GM12878 (cell line): ENCODE measurements at places on chromosomes 1 and 21. TPM values are rescaled to one million over a fixed set of nuclear protein-coding genes. Genes with fewer than 3 reads are reported as not detected.

- no peak for DNase-seq
- no peaks in the 10 kb centered on the region for H3K27me3 ChIP-seq
- H3K4me3 ChIP-seq, result no peak overlapping the region
- no peak overlapping the region for H3K27ac ChIP-seq
These were observed 4.6 kb downstream of the JUN start for GRCh38 chr1:58779059-58779754.

Gene SERINC2
- total RNA-seq, result 0.54 and 0.82 TPM in 2 replicates

DNA sequence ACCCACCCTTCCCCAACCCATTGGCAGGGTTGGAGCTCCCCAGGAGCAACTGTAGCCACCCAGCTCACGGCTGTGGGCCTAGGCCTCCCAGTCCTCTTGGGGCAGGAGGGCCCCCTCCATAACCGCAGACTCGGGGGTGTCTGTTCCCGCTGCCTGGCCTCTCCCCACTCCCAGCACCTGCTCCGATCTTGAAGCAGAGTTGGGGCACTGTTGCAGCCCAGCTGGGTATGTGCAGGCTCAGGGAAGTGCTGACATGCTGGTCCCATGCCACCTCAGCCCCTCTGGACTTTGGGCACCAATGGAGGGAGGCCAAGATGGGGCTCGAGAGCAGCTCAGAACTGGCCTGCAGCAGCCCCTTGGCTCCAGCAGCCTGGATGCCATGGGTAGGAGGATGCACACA, 54.8 kb upstream of the KRTAP11-1 start:
- H3K4me1 ChIP-seq, result no peaks in the 10 kb centered on the region
- DNase-seq, result no peak
- no peaks in the 10 kb centered on the region for H3K27me3 ChIP-seq
- H3K4me3 ChIP-seq, result no peak overlapping the region
- H3K27ac ChIP-seq, result no peak overlapping the region
- no peaks in the 10 kb centered on the region for H3K36me3 ChIP-seq

DNA sequence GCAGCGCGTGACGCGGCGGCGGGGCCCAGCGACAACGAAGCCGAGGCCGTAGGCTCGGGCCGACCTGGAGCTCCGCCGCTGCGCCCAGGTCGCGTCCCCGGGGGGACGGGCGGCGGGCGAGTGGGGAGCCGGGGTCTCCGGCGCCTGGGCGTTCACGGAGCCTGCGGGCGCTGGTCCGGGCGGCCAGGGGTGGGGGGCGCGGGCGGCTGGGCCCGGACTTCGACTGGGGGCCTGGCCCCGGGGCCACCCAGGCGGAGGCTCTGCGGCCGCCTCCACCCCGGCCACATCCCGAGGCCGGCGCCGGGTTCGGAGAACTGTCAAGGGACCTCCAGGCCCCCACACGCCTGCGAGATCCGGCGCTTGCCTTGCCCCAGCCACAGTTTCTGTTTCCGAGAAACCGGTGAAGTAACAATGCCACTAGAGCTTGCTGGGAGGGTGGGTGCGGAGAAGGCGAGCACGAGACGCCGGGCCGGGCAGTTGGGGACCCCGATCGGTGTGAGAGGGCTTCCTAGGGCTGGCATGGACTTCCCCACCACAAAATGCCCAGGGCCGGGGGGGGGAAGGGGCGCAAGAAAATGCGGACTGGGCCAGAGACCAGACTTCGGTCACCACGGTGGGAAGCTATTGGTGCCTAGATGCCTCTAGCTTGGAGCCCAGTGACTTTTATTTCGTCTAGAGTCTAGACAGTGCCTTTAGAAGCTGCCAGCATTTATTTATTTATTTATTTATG, 501 bp downstream of the FBXO6 start:
- peak overlapping the region; percentile 63 for H3K27ac ChIP-seq
- peak overlapping the region; percentile 91 for H3K4me3 ChIP-seq

Gene SLC30A10
- total RNA-seq, result not detected in 2 replicates

- H3K27ac ChIP-seq, result peak overlapping the region; percentile 76
- H3K27me3 ChIP-seq, result no peaks in the 10 kb centered on the region
- DNase-seq, result no peak
- peaks cover 48% of the 10 kb centered on the region for H3K4me1 ChIP-seq
These were observed 70.3 kb upstream of the PRDX6 start for GRCh38 chr1:173406783-173407230.

DNA sequence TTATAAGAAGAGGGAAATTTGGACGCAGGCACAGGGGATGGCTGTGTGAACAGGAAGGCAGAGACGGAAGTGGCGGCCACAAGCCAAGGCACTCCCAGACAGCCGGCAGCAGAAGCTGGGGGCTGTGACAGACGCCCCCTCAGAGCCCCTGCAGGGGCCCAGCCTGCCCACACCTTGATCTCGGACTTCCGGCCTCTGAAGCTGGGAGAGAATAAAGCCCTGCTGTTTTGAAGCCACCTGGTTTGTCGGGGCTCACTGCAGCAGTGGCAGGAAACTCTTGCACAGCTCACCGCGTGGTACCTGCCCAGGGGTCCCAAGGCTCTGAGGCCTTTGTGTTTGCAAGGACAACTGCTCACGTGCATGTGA, 13.7 kb downstream of the MEGF6 start:
- no peak overlapping the region for H3K4me3 ChIP-seq
- DNase-seq, result no peak
- H3K36me3 ChIP-seq, result no peaks in the 10 kb centered on the region
- no peaks in the 10 kb centered on the region; the same call in 1 of the 2 replicates for H3K27me3 ChIP-seq
- no peak overlapping the region for H3K27ac ChIP-seq
- H3K4me1 ChIP-seq, result 0 out of 2 replicates have a peak, but pooled peaks cover 4% of the 10 kb centered on the region

Gene MIS18A
- total RNA-seq, result 24.7 and 26.2 TPM in 2 replicates

- DNase-seq, result no peak
- H3K27me3 ChIP-seq, result no peaks in the 10 kb centered on the region
- no peaks in the 10 kb centered on the region for H3K36me3 ChIP-seq
- no peak overlapping the region for H3K4me3 ChIP-seq
These were observed 89.6 kb upstream of the LPGAT1 start for GRCh38 chr1:211920141-211920572.

- peak; percentile 33 for DNase-seq
- no peaks in the 10 kb centered on the region for H3K27me3 ChIP-seq
- no peaks in the 10 kb centered on the region for H3K36me3 ChIP-seq
- H3K27ac ChIP-seq, result no peak overlapping the region
- H3K4me1 ChIP-seq, result peaks cover 24% of the 10 kb centered on the region
- H3K4me3 ChIP-seq, result 0 out of 2 replicates have a peak overlapping the region, but pooled peaks have one; percentile 4
These were observed 18.9 kb downstream of the PGBD2 start for GRCh38 chr1:248924696-248925532.

DNA sequence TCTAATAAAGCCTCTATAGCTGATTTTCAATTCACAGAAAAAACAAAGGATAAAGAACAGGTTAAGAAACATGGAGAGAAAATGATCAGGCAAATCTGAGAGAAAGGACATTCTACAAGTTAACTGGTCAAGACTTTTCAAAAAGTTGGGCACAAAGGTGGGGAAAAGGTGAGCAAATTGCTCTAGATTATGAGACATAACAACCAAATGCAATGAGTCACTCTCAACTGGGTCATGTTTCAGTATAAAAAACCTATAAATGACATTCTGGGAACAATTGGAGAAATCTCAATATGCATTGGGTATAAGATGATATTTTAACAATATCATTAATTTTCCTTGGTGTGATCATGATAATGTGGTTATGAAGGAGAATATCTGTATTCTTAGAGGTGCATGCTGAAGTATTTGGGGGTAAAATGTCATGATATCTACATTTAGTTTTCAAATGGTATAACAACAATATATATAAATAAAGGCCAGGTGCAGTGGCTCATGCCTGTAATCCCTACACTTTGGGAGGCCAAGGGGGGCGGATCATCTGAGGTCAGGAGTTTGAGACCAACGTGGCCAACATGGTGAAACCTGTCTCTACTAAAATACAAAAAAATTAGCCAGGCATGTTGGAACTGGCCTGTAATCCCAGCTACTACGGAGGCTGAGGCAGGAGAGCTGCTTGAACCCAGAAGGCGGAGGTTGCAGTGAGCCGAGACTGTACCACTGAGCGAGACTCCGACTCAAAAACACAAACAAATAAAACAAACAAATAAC, 27.0 kb downstream of the ANKRD13C start:
- H3K27ac ChIP-seq, result no peak overlapping the region
- H3K27me3 ChIP-seq, result no peaks in the 10 kb centered on the region
- no peaks in the 10 kb centered on the region for H3K4me1 ChIP-seq
- H3K36me3 ChIP-seq, result no peaks in the 10 kb centered on the region
- no peak overlapping the region for H3K4me3 ChIP-seq

Gene FLAD1
- 53.6 and 61.5 TPM in 2 replicates for total RNA-seq

DNA sequence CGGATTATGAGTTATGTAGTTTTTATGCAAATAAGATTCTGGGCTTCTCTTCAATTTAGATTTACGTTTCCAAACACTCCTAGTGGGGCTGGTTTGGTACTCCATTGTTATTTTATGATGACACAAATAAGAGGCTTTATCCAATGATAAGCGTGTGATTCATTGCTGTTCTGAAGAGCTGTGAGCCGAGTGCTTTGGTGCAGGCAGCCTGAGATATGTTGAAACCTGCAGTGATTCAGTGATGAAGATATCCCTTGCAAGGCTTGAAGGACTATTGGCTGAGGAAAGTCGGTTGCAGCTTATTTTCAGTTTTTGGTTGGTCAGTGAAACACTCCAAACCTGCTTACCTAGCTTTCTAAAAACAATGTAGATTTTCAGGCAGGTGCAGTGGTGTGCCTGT, 112.2 kb downstream of the RYR2 start:
- no peaks in the 10 kb centered on the region for H3K4me1 ChIP-seq
- no peaks in the 10 kb centered on the region; the same call in 1 of the 2 replicates for H3K27me3 ChIP-seq
- no peaks in the 10 kb centered on the region for H3K36me3 ChIP-seq
- no peak for DNase-seq
- H3K4me3 ChIP-seq, result no peak overlapping the region
- no peak overlapping the region for H3K27ac ChIP-seq

DNA sequence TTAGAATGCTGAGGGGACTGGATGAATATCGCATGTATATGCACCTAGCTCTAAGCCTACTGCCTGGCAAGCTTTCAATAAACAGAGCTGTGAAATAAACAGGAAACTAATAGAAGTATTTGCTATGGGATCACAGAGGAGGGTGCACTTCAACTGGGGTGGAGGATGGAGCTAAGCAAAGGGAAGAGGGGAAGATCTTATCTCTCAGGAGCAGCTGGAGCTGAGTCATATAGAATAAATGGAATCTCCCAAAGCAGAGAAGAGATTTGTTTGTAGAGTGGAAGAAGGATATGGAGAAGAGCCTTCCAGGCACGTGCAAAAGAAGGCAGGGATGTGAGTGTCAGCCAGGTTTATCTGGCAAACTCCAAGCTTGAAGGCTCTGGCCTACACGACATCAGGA, 17.0 kb upstream of the KCNA10 start:
- no peak overlapping the region for H3K4me3 ChIP-seq
- no peak overlapping the region for H3K27ac ChIP-seq
- H3K27me3 ChIP-seq, result no peaks in the 10 kb centered on the region
- no peaks in the 10 kb centered on the region for H3K4me1 ChIP-seq

Gene CD1B
- not detected in 2 replicates for total RNA-seq

DNA sequence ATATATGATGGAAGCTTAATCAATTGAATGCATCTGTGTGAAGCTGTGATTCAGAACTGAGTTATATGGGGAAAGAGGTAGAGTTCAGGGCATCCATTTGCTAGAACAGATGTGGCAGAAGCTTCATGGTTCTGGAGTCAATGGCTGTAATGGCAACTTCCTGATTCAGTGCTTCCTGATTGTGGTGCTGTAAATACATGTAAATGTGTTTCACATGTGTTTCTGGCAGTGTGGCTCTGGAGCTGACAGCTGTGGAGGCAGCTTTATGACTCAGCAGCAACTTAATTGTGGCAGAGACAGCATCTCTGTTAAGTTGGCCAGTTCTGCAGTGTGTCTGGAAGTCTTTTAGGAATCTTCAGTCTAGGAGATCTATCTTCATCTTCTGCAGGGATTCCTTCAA, 226.6 kb upstream of the ZRANB2 start:
- H3K4me1 ChIP-seq, result no peaks in the 10 kb centered on the region
- H3K27ac ChIP-seq, result no peak overlapping the region
- no peaks in the 10 kb centered on the region for H3K27me3 ChIP-seq
- DNase-seq, result no peak
- no peak overlapping the region for H3K4me3 ChIP-seq

DNA sequence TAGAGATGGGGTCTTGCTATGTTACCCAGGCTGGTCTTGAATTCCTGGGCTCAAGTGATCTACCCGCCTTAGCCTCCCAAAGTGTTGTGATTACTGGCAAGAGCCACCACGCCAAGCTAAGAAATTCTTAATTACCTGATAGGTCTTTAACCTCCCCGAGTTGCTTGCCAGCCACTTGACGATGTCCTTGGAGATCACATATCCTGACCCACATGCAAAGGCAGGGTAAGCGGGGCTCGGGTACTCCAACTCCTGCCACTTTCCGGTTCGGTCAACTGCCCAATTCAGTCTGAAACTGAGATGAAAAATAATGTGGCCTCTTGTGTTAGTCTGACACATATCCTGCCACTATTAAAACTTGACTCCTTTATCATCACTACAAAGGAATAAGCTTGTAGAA, 50.2 kb downstream of the B3GALNT2 start:
- no peak overlapping the region for H3K4me3 ChIP-seq
- no peak for DNase-seq
- H3K27ac ChIP-seq, result no peak overlapping the region
- H3K4me1 ChIP-seq, result no peaks in the 10 kb centered on the region
